Fibroblast of skin of right biceps (primary cell): ENCODE measurements at places on chromosomes 6 and 20.
A peak's percentile ranks its signal among the peaks of the same experiment; 100 is the strongest.

DNA sequence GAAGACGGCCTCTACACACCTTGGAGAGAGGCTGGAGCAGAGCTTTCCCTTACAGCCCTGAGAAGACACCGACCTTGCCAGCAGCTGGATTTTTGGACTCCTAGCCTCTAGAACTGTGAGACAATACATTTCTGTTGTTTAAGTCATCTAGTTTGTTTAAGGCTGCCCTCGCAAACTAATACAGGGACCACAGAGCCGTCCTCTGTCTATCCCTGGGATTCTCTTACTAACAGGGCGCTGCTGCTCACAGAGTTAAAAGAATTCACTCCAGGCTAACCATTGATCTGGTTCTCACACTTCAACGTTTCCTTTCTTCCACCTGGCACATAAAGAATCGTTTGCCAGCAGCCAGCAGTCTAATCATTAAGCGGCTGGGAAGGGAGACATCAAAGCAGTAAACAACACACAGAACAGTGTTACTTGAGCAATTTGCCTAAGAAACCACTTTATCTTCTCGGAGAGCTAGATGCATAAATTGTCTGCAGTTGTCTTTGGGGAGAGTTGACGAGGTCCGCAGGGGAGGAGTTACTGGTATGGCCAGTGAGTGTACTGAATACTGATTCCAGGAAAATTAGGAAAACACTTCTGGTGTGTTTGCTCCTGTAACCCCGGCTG is 103.5 kb upstream of the AKAP12 start:
- DNase-seq: no peak

- DNase-seq: no peak
These were observed 14.4 kb downstream of the GMPR start for GRCh38 chr6:16252686-16253299.

- no peak for DNase-seq
These were observed 4.4 kb downstream of the CAPN11 start for GRCh38 chr6:44162876-44163625.

DNA sequence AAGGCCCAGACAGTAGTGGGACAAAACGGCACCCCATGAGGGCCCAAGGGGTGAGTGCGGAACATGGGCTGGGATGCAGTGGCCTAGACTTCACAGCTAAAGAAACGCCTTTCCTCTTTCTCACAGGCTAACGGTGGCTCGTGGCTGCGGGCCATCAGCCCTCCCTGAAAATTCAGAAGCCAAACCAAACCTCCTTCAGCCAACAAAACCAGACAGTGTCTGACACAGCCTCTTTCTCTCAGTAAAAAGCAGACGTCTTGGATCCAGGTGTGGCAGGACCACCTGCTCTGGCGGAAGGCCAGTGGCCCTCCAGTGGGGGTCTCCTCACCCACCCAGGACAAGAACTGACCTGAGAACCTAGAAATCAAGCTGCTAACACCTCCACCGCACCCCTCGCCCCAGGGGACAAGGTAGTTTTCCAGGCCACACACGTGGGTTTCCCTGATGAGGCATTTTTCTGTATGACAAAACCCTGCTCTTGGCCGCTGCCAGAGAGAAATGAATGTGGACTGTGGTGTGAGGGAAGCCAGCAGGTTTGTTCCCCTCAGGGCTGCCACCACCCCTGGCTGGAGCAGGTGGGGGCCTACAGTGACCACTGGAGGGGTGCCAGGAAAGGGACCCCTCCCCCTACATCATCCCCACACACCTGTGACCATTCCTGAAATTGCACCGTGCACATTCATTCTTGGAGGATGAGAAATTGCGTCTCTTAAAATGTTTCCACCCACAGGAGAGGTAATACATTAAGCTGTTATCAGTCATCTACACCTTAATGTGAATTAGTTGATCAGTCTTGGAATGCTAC is 76.8 kb upstream of the PIM1 start:
- DNase-seq: peak; percentile 33

DNA sequence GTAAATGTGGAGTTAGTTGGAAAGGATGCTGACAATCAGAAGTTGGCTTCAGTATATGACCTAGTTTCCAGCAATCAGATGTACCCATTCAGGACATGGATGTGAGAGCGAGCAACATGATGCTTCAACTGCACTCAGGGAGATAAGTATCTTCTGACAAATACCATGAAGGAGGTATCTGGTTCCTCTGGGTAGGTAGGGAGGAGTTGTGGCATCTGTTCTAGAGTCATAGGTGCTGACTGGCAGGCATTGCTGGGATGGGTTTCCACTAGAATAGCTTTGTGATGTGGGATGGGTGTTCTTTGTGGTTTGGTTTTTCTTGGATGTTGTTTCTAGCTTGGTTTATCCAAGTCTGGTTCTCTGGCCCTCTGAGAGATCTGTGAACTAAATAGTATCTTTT is 3.9 kb upstream of the REV3L start:
- no peak for DNase-seq
